ENCODE measurements at places on chromosomes 13 and 19.
A peak's percentile ranks its signal among the peaks of the same experiment; 100 is the strongest.

GRCh38 chr13:87736849-87737385, 65.7 kb downstream of the SLITRK5 start:
- DNase-seq: no peak

DNA sequence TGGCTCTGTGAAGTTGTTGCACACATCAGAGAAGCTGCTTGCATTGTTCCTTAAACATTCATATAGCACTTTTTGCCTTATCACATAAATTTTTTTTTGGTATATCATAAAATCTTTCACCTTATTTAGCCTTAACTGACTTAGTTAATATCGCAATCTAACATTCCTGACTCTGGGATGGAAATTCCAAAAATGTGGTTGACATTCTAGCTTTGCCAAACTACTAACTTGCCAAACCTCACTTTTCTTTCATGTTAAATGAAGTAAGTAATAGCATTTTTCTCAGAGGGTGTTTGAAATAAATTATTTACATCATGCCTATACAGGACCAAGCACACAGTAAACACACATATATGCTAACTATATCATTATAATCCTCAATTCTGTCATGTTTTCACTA, 736.9 kb upstream of the PCDH9 start:
- no peak for DNase-seq

DNA sequence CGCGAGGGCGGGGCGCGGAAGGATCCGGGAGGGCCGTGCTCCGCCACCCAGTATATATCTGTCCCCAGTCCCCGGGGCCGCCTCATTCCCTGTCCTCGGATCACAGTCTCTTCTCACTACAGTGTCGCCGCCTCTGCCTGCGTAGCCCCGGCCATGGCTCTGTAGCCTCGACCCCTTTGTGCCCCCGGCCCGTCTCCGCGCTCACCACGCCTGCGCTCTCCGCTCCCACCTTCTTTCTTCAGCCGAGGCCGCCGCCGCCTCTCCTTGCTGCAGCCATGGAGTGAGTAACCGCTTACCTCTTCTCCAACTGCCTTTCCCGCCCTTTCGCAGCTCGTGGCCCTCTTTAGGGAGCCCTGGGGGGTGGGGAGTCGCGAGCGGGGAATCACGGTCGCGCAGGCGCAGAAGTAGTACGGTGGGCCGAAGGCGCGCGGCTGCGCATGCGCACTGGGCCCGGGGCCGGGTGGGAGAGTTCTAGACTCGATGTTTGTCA, at the start of the genes ATF5 and NUP62:
Gene ATF5, plus strand, starts transcription at position 85 of the 490 bp plus-strand sequence. CDS start 1,646 bp downstream, outside the sequence.
Gene NUP62, minus strand, starts transcription at position 384 of the 490 bp plus-strand sequence. CDS start 19,697 bp downstream, outside the sequence.
- peak; percentile 97 for DNase-seq

GRCh38 chr19:29336425-29336824, 123.5 kb upstream of the UQCRFS1 start:
- no peak for DNase-seq

- DNase-seq: peak; percentile 73
Measured at GRCh38 chr19:51327066-51328001, 14.6 kb downstream of the VSIG10L start.

DNA sequence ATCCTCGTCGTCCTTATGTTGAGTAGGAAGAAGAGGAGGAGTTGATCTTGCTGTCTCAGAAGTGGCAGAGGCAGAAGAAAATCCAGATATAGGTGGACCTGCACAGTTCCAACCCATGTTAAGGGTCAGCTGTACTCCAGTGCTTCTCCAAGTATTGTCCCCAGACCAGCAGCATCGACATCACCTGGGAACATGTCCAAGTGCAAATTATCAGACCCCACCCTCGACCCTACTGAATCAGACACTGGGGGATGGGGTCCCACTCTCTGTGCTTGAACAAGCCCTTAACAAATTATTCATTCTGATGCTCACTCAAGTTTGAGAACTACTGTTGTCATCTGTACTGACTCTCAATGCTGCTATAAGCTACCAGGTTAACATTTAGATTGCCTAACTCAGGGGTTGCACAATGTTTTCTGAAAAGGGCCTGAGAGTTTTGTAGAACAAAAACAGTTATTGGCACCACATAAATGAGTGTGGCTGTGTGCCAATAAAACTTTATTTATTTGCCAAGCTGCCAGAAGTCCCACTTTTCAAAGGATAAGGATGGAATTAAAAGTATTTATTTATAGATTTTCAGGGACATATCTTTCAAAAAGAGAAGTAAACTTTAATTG, 226.7 kb upstream of the IPO5 start:
- DNase-seq: no peak

- DNase-seq: no peak
Measured at GRCh38 chr13:103312467-103312866, 246.2 kb upstream of the SLC10A2 start.

DNA sequence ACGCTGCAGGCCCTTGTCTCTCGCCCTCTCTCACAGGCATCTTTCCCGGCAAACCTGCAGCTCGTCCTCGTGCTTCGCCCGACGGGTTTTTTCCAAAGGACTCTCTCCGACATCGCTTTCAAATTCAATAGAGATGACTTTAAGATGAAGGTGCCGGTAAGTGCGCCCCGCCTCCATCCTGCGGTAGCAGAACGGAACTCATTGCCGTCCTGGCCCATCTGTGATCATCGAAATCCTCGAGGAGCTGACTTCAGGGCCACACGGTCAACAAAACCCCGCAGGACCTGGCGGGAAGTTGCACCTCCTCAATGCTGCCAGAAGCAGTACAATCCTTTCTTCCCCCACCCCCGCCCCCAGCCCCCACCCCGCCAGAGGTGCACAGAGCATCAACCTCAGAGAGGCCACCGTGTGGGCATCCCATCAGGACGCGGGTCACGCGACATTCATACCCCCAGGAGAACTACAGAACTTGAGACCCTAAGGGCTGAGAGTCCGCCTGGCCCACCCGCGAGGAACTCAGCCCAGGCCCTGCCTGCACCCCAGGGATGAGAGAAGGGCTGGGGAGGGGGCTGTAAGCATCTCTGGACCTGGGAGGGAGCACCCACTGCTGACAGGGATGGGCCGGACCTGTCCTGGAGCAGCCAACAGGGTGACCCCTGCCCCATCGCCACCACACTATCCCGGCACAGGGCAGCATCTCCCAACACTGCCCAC, 44.9 kb upstream of the F7 start:
- DNase-seq: no peak

DNA sequence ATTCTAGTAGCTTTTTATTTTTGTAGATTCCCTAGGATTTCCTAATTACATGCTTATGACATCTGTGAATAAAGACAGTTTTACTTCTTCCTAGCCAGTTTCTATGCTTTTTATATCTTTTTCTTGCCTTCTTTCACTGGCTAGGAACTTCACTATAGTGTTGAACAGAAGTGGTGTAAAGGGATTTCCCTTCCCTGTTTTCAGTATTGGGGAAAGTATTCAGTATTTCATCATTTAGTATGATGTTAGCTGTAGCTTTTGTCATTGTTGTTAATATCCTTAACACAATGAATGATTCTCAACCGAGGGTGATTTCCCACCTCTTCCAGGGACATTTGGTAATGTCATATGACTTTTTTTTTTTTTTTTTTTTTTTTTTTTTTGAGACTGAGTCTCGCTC, 77.3 kb downstream of the SLC6A16 start:
- DNase-seq: no peak
